Right renal pelvis (tissue), 4 donors: ENCODE measurements at places on chromosomes 11 and 22.

- DNase-seq, result no peak
Observed at GRCh38 chr11:96033599-96033998, 109.7 kb upstream of the MTMR2 start.

DNA sequence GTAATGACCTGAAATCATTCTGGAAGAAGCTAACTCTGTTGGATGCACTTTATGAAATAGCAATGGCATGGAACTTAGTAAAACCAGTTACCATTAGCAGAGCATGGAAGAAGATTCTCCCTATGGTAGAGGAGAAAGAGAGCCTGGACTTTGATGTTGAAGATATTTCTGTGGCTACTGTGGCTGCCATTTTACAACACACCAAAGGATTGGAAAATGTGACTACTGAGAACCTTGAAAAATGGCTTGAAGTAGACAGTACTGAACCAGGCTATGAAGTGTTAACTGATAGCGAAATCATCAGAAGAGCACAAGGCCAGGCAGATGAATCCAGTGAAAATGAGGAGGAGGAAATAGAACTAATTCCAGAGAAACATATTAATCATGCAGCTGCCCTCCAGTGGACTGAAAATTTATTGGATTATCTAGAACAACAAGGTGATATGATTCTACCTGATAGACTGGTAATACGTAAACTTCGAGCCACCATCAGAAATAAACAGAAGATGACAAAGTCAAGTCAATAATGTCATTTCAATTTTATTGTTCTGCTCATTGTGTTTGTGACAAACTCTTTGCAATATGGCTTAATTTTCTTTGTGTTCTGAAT is 2.0 kb downstream of the JRKL start:
- DNase-seq, result no peak

- DNase-seq, result no peak
Observed at GRCh38 chr11:75163921-75164849, 13.3 kb downstream of the SLCO2B1 start.

- no peak for DNase-seq
Observed at GRCh38 chr11:34308049-34308912, 49.5 kb downstream of the ABTB2 start.

- DNase-seq, result no peak
Observed at GRCh38 chr22:48729499-48730171, 1098.0 kb downstream of the BRD1 start.

GRCh38 chr11:9681583-9682372 is 17.9 kb downstream of the SWAP70 start:
- no peak for DNase-seq

- no peak for DNase-seq
Observed at GRCh38 chr11:122769126-122769780, 69.0 kb upstream of the CRTAM start.

DNA sequence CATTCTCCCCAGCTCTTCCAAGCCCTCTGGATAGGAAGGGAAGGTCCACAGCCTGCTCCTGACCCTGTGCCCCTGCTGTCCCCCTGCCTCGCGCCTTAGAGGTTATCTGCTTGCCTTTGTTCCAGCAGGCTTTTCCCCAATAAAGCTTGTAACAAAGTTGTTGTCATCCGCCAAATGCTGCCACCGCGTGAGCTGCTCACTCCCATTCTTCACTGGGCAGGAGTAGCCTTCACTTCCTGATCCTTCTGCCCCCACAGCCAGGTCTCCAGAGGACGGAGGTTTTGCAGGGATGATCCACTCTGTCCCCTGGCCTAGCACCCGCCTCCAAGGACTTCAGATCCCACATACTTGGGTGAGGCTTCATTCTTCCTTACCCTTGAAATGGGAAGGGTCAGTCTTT is 94.0 kb upstream of the RASSF10 start:
- no peak for DNase-seq

DNA sequence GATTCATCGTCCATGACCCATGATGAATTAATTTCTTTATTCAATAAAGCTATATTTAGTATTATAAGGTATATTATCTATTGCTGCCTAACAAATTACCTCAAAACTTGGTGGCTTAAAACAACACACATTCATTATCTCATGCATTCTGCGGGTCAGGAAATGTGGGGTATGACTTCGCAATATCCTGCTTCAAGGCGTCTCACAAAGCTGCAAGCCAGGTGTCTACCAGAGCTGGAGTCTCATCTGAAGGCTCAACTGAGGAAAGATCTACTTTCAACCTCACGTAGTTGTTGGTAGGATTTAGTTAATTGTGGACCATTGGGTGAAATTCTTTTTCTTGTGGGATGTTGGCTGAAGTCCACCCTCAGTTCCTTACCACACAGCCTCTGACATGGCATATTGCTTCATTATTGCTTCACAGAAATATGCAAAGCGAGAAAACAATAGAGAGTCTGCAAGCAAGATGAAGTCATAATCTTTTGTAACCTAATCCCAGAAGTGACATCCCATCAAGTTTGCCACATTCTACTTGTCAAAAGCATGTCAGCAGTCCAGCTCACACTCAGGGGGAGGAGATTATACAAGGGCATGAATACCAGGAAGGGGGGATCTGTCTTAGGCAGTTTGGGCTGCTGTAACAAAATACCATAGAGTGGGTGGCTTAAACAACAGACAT is 45.1 kb downstream of the KREMEN1 start:
- DNase-seq, result no peak

DNA sequence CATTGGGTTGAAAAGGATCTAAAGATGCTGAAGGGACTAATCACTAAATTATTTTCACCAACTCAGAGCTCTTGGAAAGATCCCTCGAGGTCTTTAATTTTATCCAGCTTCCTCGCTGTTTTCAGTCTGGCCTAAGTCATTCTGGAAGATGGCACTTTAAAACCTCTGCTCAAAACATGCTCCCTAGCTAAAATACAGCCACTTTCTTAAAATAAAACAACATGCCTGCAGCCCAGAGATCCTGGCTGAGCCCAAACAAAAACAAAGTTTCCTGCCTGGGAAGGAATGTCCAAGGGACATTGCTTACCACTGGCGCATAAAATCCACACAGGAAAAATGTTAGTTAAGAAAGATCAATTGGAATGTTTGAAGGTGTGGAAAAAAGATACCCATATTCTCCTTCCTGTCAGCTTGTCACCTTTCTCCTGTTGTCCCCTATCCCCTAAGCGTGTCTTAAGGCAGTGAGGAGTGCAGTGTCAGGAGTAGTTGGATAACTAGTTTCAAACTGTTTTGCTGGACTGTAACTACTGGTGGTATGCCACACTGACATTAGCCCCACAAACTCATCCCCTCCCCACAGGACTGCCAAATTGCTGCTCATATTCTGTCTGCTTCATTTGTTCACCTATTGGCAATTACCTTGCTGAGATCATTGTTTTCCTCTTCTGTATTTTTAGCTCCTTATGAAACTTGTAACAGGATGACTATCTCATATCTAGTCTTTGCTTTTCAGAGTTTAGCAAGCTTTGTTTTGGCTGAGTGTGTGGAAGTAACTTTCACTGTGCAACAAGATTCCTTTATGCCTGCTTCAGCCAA is 108.3 kb upstream of the SESN3 start:
- DNase-seq, result no peak

DNA sequence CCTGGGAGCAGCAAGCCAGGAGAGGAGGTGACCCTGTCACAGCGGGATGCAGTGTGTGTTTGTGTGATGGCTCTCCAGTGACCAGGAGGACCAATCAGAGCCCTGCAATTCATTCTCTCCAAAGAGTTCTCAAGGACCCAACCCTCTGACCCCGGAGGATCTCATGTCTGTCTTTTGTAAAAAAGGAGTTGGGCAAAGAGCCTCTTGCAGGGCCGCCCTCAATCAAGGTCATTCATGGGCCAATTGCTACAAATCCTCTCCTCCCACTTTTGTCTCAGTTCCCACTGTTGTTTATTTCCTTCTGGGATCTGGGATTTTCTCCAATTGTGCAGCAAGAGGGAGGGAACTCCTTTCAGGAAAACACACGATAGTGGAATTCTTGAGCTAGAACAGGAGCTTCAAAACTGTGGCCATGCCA is 4.0 kb downstream of the TECTA start:
- DNase-seq, result peak; percentile 25

DNA sequence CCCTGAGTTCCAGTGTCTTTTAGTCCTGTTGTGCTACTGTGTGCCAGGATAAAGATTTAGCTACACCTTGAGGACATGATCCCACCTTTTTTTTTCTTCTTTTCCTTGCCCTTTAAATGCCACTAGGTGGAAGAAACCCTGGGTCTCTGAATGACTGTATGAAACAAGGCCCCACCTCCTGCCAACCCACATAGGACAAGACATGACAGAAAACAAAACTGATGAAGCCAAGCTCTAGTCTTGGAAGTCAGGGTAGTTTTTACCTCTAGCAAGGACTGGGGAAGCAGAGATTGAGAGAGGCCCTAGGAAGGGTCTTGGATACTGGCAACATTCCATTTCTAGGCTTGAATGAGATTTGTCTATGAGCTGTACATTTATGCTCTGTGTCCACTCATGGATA is 410.7 kb downstream of the MIAT start:
- no peak for DNase-seq

- no peak for DNase-seq
Observed at GRCh38 chr11:96384156-96384555, 5.6 kb downstream of the CCDC82 start.

- no peak for DNase-seq
Observed at GRCh38 chr11:115313224-115313838, 190.9 kb downstream of the CADM1 start.

DNA sequence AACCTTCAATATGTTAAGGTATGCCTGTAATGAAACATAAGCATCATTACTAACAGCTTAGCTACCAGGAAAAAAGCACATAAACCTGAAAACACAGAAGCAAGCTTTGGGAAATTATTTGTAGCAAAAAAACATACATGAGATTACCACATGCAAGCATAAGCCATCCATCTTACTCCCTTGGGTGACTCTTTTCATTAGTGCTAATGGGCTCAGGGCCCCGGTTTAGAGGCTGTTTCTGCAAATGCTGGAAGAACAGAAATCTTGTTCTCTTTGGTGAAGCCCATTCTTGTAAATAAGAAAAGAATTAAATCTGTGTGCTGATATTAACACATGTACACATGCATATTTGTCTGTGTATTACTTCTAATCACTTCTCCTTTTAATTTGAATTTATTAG is 314.3 kb downstream of the TTC28 start:
- DNase-seq, result no peak

DNA sequence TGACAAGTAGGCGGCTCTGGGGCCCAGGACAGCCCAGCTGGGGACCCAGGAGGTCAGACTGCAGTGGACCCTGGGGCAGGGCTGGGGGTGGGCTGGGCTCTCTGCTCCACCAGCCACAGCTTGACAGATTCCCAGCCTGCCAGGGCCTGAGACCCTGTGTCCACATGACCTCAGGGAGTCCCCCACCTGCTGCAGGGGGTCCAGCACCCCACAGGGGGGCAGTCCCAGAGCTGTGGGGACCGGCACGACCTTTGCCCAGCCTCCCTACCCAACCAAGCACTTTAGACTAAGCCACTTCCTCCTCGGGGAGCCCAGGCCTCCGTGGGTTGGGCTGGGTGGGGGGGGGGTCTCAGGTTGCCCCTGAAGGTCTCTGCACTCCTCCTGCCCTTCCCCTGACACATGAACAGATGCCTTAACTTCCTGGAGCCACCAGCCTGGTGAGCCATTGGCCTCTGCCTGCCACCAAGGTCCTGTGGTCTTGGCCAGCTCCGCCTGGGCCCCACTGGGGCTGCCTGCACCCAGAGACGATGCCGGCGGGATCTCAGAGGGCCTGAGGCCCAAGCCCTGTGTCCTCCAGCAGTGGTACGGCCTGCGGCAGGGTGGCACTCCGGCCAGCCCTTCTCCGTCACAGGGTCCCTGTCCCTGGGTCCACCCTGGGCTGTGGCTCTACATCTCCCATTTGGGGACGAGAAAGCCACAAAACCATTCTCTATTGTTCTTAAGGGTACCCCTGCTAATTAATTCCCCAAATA is 3.4 kb downstream of the CCDC188 start:
- no peak for DNase-seq

DNA sequence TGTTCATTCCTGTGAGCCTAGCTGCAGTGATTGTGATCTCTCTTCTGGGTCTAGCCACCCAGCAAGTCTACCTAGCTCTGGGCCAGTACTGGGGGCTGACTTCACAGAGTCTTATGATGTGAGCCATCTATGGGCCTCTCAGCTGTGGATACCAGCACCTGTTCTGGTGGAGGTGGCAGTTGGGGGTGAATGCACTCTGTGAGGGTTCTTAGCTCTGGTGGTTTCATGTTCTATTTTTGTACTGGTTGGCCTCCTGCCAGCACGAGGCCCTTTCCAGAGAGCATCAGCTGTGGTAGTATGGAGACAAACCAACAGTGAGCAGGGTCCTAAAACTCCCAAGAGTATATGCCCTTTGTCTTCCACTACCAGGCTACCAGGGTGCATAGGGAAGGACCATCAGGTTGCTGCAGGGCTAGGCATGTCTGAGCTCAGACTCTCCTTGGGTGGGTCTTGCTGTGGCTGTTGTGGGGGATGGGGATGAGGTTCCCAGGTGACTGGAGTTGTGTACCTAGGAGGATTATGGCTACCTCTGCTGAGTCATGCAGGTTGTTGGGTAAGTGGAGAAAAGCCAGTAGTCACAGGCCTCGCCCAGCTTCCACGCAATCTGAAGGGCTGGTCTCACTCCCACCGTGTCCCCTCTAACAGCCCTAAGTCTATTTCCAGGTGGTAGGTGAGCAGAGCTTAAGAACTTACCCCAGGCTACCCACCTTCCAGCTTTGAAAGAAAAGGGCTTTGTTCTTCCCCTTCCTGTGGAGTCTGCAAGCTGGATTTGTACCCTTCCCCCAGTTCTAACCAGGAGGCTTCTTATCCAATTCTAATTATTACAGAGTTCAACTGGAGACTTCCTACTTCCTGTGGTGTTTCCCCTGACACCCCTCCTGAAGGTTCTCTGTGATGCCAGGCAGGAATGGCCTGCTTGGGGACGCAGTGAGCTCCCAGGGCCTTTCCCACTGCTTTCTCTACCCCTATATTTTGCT is 250.7 kb downstream of the LUZP2 start:
- no peak for DNase-seq
